ENCODE measurements at places on chromosomes 1 and 21.

DNA sequence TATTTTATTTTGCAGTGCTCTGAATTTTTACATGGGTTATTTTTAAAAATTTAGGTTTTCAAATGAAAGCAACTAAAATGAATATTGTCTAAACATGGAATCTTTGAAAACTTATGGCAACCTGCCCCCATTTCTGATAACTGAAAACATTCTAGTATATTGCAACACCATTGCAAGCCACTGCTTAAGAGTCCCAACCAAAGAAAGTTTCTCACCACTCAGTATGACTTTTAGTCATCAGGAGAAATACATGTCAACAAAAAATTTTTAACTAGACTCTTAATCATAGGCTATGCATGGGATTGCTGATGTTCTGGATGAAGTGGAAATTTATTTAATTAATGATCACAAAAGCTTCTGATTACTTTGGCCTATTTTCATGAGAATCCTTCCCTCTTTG lies 112.1 kb downstream of the TNFSF18 start:
- DNase-seq: no peak

DNA sequence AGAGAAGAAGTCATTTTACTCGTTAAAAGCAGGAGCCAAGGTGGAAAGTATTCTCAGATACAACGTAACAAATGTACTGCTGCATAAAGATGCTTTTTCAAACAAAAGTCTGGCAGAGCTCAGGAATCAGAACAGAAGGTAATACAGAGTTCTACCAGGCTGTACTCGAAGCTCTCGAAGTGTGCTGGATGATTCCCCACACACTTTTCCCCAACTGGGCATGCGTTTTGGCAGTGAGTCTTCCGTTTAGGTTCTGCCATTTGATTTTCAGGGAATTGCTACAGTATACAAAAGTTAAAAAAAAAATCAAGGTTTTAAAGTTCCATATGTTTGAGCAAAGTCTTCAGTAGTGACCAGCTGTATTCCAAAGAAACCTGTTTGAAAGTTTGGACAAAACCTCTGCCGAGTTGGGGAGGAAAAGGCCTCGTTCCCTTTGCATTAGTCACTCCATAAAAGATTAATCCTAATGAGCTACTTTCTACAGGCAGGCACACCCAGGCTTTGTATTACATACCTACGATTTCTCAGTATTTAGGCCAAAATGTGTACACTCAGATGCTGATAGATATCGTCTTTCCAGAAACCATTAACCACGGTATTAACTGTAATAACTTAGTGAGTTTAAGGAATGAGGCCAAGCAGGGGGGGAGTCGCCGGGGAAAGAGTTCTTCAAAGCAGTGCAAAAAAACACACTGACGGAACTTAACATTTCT lies 477.1 kb downstream of the LMO4 start:
- DNase-seq: no peak

DNA sequence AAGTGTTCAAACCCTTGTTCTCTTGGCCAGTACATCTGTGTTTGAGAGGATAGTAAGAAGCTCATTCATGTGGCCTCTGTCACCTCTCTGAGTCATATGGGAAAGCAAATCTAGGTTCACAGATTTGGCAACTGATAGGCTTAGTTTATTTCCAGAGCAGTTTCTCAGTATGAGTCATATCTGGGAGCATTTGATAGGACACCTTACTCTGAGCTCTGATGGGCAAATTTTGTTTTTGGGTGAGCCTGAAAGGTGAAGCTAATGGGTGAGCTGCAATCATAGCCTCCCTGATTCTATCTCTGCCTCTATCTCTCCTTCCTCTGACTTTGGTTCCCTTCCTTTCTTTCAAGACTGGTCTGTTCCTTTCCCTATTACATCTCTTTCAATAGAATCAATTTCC lies 134.4 kb downstream of the S1PR1 start:
- no peak for DNase-seq

DNA sequence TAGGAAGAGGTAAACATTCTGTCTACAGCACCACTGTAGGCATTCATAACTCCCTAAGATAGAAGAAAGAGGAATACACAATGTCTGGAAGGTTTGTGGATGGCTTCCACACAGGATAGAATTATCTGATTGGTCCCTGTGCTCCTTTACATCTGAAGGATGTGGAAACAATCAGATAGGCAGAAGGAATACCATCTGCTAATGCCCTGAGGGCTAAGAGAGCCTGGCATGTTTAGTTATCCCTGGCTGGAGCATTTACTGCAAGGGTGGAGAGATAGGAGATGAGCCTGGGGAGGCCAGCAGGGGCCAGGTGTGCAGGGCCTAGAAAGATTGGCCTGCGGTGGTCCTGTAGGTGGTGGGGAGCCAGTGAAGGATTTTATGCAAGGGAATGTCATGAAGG lies 8.6 kb upstream of the ACBD3 start:
- no peak for DNase-seq

DNA sequence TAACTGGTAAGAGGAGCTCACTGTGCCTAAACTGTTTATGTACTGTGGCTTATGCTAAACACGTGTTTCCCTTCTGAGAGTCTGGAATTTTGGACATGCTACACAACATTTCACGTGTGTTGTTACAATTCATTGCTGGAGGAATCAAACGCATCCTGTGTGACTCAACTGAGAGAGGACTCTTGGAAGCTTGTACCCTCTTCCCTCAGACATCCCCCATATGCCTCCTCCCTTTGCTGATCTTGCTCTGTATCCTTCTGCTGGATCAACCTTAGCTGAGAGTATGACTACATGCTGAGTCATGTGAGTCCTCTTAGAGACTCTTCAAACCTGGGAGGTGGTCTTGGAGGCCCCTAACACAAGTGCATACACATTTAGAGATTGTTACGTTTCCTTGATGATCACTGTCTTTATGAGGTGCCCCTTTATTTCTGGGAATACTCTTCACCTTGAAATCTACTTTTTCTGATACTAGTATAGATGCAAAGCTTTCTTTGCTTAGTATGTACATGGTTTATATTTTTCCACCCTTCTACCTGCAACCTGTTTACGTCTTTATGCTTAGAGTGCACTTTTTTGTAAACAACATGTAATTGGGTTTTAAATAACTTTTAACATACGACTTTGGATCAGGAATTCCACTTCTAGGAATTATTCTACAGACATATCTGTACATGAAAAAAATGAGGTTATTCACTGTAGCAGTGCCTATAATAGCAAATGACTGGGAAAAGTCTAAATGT lies 8.7 kb downstream of the NPHP4 start:
- no peak for DNase-seq

DNA sequence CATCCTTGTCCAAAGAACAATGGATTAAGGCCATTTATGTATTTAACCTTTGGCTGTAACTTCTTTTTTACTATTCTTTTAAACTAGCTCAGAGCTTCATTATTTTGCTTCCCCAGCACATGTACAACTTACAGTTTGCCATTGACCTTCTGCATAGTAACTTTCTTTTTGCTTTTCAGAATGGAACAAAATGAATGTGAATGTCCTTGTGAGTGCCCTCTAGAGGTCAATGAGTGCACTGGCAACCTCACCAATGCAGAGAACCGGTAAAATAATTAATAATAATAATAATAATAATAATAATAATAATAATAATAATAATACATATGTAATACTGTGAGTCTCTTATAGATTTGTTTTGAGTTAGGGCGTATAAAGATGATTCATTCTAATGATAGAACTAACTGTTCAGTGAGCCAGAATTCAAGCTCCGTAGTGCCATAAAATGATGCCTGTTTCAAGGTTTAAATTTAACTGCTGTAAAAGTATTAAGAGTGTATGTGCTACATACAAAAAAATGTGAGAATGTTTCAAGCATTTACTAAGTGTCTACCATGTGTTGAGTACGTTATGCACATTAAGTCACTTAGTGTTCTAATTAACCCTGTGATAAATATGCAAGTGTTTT lies 69.0 kb upstream of the RAVER2 start:
- no peak for DNase-seq
